Cerebellum (tissue), 4 donors: ENCODE measurements at places on chromosomes 12 and 14. TPM values are rescaled to one million over a fixed set of nuclear protein-coding genes. Genes with fewer than 3 reads are reported as not detected.

Gene MAP3K9
- 27.7 TPM for total RNA-seq

Gene RPS26
- 22.2 TPM for total RNA-seq

Gene IFNG-AS1
- not detected for total RNA-seq

GRCh38 chr12:56766535-56766934 is 3.4 kb downstream of the HSD17B6 start:
- DNase-seq = no peak

DNA sequence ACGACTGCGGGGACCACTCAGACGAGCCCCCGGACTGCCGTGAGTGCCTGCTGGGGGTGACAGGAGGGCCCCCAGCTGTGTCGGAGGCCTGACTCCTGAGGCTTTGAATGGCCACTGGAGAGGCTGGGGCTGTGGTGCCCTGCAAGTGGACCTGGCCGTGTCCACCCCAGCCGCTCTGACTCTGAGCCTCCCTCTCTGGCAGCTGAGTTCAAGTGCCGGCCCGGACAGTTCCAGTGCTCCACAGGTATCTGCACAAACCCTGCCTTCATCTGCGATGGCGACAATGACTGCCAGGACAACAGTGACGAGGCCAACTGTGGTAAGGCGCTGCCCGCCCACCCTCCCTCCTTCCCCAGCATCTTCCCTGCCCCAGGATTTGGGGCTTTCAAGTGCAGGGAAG is 16.1 kb upstream of the NXPH4 start:
- no peak for DNase-seq

- no peak for DNase-seq
Measured at GRCh38 chr14:74627076-74627475, 15.0 kb upstream of the LTBP2 start.

DNA sequence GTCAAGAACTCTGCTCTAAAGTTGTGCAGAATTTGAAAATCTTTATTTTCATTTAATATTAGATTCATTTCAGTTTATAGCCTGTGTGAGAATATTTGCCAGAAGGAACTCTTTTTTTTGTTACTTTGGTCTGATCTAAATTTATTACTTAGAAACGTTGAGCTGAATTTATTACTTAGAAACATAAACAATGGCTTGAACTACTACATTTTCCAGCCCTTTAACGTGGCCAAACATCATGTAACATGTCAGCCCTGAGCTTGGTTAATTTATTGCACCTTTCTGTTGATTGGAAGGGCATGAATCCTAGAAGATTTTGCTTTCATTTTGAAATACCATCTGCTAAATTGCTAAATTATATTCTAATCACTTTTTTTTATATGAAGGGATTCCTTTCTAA is 241.4 kb downstream of the TMEM117 start:
- DNase-seq = no peak

GRCh38 chr12:91561301-91561957 is 378.8 kb upstream of the DCN start:
- no peak for DNase-seq

DNA sequence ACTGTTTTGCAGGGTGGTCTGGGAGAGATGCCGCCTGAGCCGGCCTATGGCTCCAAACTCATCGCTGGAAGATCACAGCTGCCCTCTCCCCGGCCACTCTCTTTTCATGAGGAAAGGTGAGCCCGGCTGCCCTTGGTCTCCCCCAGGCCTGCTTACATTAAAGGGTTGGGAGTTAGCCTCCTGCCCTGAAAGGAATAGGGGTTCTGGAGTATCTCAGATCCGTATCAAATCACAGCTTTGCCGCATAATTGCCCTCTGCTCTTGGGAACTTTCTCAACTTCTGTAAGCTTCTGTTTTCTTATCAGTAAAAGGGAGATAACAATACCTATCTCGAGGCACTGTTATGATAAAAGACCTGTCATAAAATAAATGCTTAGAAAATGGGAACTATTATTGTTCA is 17.6 kb downstream of the PHLDA1 start:
- DNase-seq = no peak

- DNase-seq = no peak
Measured at GRCh38 chr14:34971801-34972200, 11.0 kb upstream of the SRP54 start.
